ENCODE measurements at places on chromosomes 7 and 10.

- DNase-seq = no peak
These were observed 45.4 kb downstream of the CNNM1 start for GRCh38 chr10:99374526-99374925.

DNA sequence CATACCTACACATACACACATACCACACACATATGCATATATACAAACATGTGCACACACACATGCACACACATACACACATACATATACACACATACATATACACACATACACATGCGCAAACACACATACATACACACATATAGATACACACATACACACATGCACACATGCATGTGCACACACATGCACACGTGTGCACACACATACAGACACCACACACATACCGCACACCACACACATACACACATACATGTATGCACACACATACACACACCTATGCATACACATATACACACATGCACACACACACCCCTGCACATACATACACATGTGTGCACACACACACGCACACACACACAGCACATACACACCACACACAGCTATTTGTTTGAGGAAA is 236.5 kb downstream of the WDR11 start:
- DNase-seq = no peak

GRCh38 chr7:134509010-134509409 is 18.4 kb upstream of the AKR1B10 start:
- DNase-seq = no peak

GRCh38 chr10:128287921-128288320 is 161.7 kb upstream of the MKI67 start:
- DNase-seq = no peak

DNA sequence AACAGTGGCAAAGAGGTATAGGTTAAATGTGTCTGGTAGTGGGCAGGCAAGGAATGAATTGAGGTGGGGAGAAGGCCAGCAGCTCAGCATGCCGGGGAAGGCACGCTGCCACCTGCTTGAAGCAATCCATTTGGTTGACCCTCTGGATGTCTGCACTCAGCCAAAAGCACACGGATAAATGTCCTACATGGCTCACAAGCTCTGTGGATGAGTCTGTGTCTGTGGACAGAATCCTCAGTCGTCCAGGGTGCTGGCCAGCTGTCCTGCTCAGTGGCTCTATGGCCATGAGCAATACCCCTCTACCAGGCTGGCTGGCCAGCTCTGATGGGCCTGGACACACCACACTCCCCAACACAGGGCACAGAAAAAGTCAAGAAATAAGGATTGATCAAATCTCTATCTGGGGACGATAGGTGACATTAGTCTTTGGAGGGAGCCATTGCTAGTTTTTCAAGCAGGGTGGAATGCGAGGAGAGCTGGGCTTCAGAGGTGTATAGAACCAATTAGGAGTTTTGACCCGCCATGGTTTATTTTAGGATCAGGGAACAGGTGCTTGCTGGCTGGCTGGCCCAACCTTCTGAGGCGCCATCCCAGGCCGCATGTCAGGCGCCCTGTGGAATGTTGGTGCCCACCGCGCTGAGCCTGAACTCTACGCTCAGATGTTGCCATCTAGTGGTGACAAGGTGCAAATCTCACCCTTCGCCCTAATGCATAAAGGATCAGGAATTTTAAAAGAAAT is 493.4 kb downstream of the TNS3 start:
- peak; percentile 74 for DNase-seq

GRCh38 chr7:26444555-26444954 is 152.9 kb downstream of the SNX10 start:
- no peak for DNase-seq

DNA sequence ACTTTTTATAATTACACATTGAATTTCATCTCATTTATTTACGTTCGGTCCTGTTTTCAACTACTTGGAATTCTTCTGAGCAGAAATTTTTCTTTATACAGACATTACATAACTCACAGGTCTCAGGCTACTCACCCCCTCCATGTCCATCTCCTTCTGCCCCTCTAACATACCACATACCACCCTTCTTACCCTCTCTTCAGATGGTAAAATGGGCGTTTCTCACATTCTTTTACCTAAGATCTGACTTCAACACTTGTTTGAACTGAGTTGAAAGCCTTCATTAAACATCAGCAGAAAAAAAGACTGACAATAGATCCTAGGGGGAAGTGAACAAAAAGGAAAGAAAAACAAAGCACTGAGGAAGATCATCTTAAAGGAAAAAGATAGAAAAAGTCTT is 309.7 kb downstream of the CTNNA3 start:
- no peak for DNase-seq

DNA sequence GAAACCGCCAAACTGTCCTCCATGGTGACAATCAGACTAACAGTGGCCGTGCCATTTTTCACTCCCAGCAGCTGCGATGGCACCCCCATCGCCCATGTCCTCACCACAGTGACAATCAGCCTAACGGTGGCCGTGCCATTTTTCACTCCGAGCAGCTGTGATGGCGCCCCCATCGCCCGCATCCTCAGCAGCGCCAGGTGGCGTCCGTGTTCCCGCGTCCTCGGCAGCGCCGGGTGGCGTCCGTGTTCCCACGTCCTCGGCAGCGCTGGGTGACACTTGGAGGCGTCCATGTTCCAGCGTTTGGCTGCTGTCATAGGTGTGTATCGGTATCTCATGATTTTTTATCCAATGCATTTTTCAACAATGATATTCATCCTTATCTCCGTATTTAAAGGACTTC is 267.3 kb downstream of the PTPRN2 start:
- DNase-seq = no peak

DNA sequence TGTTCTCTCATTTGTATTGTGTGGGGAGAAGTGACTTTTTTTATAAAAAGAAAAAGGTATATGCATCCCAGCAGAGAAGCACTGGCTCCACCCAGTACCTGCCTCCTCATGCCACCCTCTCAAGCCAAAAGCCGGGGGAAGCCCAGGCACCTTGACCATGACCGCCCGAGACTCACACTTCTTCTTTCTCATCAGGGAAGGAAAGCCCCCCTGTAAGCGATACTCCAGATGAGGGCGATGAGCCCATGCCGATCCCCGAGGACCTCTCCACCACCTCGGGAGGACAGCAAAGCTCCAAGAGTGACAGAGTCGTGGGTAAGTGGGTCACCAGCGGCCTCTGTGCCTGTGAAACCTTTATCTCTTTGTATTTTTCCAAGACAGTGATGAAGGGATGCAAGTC is 22.9 kb downstream of the IKZF1 start:
- DNase-seq = no peak

DNA sequence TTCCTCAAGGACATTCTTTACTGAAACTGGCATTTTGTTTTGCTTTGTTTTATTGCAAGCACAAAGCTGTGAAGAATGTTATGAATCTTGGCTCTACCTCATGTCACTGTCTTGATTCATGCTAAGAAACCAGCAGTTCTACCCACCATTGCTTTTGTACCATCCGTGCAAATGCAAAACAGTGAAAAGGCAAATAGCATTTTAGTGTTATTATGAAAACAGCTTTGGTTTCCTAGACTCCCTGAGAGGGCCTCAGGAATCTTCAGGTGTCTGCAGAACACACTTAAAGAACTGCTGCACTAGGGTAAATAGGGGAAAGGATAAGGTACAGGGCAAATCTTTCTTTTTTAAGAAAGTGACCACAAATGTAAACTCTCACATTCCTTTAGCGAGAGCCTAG is 318.9 kb downstream of the AHR start:
- no peak for DNase-seq
